Stimulated activated CD4-positive, alpha-beta T cell treated with anti-CD3 and anti-CD28 coated beads, Interleukin-4, amount 100 ng/mL, for 48 hours (primary cell): ENCODE measurements at places on chromosomes 12 and 14.

DNA sequence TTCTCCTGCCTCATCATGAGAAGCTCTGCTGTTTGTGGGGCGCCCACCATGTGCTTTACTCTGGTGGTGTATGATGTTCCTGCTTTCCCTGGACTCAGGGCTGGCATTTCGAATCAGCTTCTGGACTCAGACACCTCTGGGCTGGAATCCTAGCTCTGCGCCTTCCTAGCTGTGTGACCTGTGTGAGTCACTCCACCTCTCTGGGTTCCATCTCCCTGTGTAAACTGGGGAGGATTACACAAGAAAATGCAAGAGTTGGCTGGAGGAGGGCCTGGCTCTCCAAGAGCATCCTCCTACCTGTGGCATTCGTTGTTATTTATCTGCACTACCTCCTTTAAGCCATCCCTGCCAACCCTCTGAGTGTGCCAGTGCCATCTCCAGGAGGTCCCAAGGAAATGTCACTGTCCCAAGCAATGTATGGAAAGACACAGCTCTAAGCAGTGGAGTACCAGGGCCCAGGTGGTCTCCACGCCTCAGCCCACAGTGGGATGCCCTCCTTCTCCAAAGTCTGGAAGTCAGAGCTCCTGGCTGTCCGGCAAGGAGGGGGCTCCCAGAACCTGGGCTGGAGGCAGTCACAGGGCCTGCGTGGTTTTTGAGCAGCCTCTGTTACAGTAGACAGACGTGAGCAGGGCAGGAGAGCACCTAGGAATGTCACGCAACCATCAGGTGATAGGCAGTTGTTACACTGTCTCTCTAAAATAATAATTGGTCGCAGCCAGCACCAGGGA, 7.3 kb upstream of the TNFAIP2 start:
- no peak for DNase-seq

- no peak for DNase-seq
These were observed 3.0 kb downstream of the FOXJ2 start for GRCh38 chr12:8035440-8036010.

- no peak for DNase-seq
These were observed 417.6 kb downstream of the NOVA1 start for GRCh38 chr14:26180221-26180620.

DNA sequence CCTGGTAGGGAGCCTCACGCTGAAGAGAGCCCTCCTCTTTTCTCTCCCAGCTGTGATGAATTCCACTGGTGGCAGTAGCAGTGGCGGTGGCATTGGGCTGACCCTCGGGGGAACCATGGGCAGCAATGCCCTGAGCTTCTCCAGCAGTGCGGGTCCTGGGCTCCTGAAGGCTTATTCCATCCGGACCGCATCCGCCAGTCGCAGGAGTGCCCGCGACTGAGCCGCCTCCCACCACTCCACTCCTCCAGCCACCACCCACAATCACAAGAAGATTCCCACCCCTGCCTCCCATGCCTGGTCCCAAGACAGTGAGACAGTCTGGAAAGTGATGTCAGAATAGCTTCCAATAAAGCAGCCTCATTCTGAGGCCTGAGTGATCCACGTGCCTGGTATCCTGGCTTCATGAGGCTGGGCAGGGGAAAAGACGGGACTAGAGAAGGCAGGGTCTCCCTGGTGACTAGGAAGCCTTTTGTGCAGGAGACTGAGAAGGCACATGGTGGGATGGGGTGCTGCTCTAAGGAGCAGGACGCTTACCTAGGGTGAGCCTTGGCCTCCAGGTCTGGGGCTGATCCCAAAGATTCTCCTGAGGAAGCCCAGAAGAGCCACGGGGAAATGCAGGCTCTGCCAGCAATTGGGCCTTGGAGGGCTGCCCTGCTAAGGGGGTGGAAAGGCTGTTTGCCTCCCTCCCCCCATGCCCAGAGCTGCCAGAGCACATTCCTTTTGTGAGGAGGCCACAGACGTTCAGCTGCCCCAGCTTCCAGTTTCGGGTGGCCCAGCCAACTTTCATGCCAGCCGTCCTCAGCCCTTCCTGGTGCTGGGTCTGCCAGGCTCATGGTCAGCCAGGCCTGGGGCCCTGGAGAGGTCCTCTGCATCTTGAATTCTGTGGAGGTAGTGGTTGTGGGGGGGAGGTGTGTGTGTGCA, 15.8 kb downstream of the KRT7 start:
- DNase-seq, result no peak

DNA sequence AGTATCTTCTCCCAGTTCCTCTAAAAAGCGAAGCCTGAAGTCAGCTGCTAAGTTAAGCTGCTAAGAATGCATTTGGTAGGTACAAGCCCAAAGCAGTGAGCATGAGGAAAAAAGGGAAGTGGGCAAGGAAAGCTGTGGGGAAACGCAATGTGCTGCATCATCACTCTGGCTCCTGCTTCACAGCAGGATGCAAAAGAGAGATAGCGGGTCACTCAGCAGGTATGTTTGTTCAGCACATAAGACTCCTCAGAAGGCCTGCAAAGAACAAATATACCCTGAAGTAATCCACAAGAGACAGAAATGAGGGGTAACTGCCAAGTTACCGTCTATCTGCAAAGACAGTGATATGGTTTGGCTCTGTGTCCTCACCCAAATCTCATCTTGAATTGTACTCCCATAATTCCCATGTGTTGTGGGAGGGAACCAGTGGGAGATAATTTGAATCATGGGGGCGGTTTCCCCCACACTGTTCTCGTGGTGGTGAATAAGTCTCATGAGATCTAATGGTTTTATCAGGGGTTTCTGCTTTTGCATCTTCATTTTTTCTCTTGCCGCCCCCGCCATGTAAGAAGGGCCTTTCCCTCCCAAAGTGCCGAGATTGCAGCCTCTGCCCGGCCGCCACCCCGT, 127.4 kb upstream of the EGLN3 start:
- DNase-seq, result no peak
